ENCODE measurements at places on chromosomes 3 and 15. TPM values are rescaled to one million over a fixed set of nuclear protein-coding genes. Genes with fewer than 3 reads are reported as not detected.

ACVR2B gene
- total RNA-seq, result 1.4 TPM

NAA80 gene
- total RNA-seq, result 1.8 TPM

CPNE9 gene
- total RNA-seq, result not detected

CACNA2D3 gene
- 0.59 TPM for total RNA-seq

STRIT1 gene
- not detected for total RNA-seq
